Stimulated activated CD4-positive, alpha-beta T cell treated with anti-CD3 and anti-CD28 coated beads, Interleukin-4, amount 100 ng/mL, for 48 hours (primary cell): ENCODE measurements at places on chromosomes 12 and 14.

DNA sequence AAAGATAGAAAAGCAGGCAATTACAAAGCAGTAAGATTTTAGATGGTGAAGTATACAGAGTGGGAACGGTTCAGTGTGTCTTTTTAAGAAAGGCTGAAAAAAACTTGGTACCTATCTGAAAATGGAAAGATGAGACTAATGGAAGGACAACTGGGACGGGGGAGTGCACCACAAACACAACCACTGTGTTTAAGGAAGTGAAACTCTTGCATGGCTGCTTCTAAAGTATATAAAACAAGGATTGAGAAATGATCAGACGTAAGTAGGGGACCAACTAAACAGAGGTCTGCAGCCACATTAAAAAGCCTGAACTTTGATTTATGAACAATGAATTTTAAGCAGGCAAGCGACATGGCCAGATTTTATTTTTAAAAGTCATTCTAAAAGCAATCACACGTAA, 328.6 kb downstream of the MDGA2 start:
- DNase-seq, result no peak

DNA sequence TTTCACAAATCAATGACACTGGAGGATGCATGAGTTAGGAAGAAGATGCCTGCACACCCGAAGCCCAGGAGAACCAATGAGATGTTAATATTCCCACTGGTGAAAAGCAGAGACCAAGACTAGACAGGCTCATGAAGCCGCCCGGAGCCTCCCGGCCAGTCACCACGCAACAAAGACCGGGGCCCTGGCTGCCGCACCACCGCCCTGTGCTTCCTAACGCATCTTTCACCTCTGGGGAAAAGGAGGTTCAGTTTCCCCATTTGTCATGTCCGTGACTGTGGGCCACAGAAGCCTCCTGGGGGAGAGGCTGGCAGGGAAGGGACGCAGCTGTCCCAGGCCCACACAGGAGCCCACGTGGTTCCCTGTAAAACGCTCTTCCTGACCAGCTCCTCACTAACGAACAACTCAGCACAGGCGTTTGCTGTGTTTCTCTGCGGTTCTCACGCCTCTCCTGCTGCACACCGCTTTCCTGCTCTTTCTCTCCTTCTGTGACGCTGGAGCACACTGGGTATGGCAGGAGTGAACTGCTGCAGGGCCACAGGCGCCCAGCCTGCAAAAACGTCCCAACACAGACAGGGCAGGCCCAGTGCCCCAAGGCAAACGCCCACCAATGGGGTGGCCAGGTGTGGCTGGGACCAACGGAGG, 10.8 kb downstream of the RIMBP2 start:
- no peak for DNase-seq

- no peak for DNase-seq
These were observed 107.3 kb upstream of the CCDC196 start for GRCh38 chr14:66378712-66379505.

DNA sequence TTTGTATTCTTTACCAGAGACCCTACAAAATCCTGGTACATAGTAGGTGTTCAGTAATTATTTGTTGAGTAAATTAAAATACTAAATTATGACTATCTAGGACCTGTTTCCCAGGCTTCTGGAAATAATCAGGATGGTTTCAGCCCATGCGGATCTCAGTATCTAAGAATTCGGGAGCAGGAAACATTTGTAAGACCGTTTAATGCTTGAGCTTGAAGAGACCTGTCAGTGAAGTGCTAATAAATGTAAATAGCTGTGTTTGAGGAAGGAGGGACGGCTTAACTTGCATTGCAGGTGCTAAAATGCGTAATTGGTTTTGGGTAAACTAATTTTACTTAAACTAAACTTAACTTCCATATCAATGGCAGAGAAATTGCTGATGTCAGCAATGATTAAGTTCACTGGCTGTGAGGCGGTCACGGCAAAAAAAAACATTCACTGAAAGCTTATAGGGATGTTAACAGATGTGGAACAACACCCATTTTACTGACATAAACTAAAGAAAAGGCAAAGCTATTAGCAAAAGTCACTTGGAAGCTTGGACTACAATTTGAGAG, 28.6 kb upstream of the AEBP2 start:
- no peak for DNase-seq

GRCh38 chr14:50936882-50937281, 7.4 kb downstream of the PYGL start:
- no peak for DNase-seq

DNA sequence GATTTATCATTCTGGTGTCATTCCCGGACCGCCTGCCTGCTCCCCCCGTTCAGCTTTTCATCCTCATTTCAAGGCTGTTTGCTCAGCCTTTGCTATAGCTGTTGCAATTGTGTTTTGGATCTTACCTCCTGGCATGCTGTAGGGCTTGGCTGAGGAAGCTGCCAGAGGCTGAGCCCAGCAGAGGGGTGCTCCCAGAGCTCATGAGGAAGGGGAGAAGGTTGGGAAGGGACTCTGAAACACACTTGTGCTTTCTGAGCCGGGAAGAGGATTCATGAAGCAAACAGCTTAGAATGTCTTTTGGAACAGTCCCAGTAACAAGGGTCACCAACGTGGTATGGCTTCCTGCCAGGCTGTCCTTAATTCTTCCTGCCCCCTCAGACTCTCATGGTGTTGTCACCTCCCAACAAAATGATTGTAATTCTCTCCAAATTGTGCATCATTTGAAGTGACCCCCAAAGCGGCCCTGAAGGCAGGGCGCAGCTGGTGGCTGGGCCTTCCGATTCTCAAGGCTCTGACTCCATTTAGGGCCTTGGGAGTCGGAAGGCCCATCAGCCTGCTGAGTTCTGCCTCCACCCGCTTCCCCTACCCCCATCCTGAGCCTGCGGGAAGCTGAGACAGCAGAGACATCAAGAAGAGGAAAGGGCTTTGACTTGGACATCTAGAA, 111.9 kb upstream of the ARHGAP5 start:
- DNase-seq, result no peak

GRCh38 chr14:37262649-37263048, 64.9 kb downstream of the MIPOL1 start:
- DNase-seq, result no peak

DNA sequence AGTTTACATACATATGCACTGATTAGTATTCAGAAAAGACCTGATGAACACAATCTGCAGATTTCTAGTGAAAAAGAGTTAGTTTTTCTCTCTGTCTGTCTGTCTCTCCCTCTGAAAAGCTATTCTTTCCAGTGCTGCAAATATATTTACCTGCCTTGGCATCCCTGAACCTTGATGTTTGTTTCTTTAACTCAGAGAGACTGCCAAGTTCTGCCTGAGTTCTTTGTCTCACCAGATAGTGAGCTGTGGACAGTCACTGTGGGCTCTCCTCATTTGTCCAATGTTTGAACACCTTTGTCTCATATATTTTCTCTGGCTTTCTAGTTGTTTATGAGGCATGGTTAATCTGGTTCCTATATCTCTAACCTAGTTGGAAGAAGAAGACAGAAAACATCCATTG, 250.4 kb downstream of the SOX5 start:
- DNase-seq, result no peak

GRCh38 chr12:57072661-57073060, 5.9 kb downstream of the NEMP1 start:
- no peak for DNase-seq

DNA sequence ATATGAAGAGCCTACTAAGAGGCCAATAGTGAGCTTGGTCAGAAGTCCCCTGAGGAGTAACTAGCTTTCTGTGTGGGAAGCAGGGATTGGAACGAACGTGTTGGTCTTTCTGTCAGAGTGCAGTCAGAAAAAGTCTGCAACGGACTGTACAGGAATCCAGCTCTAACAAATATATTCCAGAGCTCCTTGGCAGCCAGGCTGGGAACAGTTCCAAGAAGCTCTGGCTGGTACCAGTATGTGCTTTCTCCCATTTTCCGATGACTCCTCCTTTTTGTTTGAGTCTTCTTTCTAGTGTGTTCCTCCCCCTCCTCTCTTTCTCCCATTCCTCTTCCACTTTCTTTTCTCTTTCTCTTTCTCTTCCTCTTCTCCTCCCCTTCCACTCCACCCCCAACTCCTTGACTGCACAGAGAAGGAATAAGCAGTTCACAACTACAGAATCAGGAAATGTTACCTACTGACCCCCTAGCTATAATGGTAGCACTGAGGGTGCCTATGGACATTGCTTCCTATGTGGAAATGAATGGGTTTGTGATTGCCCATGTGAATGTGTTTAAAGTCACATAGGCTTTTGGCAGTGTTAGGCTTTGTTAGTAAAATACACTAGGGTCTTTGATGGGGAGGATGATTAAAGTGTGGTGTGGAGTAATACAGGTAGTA, 59.9 kb downstream of the TTLL5 start:
- DNase-seq, result no peak

- no peak for DNase-seq
These were observed 17.1 kb downstream of the CATSPERB start for GRCh38 chr14:91714805-91715204.

- DNase-seq, result no peak
These were observed 18.9 kb downstream of the TMEM106C start for GRCh38 chr12:47982311-47982710.

DNA sequence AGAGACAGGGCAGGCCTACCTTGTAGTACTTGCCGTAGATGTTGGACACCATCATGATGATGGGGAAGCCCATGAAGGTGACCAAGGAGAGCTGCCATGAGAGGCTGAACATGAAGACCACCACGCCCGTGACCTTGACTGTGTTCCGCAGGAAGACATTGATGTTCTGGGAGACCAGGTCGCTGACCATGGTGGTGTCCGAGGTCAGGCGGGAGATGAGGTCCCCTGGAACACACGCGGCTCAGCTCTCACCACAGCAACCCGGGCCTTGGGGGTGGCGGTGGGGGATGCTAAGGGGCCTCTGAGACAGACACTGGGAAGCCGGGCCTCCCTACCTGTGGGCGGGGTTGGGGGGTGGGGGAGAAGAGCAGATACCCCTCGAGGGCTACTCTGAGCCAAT, 17.7 kb downstream of the ABCB9 start:
- DNase-seq, result no peak

DNA sequence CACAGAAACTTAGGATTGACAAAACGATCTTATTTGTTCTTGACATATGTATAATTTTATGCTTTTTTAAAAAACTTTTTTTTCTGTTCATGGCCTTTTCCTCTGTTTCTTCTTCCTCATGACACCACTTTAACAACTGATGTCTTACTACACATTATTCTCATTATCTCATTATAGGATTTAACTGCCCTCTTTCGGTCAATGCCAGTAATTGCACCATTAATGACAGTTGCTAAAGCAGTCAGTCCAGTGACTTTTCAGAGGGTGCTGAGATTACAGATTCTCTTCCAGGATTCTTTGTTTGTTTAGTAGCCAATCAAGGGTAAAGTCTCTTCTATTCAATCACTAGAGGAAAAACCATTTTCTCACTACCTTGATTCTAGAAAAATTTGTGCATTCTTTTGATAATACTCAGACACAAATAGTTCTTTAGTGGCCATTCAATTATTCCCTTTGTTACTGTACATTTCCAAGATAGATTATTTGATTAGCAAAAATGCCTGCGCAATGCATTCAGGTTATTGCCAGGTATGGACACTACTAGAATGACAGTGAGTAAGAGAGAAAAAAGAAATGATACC, 50.1 kb downstream of the KLRG1 start:
- DNase-seq, result no peak

DNA sequence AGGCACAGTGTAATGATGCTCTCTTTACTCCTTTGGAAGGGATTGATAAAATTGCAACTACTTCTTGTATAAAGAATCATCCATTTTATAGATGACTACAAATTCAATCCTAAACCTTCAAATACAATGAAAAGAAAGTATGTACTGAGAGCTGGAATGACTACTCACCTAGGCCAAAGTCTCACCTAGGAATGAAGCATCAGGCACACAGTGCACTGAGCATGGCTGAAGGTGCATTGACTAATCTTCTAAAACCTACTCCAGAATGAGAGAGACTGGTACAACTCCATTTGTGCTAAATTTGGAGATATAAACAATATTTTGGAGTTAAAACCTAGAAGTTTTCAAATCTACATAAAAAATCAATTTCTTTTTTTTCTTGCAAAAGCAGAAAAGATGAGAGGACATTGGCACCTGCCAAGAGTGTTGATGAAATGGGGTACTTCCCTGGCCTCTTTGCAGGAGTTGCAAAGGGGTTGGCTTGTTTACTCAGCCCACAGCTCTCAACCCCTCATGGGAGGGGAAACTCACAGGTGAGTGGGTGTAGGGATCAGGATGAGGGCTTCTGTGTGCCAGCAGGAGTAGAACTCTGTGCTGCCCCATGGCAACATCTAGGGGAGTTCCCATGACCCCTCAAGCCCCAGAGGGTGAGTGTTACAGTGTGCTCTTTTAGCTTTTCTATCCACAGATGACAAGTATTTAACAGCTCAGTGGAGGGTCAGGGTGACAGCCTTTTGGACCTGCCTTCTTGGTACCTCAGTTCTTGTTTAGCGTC, 31.3 kb downstream of the CLECL1 start:
- no peak for DNase-seq

DNA sequence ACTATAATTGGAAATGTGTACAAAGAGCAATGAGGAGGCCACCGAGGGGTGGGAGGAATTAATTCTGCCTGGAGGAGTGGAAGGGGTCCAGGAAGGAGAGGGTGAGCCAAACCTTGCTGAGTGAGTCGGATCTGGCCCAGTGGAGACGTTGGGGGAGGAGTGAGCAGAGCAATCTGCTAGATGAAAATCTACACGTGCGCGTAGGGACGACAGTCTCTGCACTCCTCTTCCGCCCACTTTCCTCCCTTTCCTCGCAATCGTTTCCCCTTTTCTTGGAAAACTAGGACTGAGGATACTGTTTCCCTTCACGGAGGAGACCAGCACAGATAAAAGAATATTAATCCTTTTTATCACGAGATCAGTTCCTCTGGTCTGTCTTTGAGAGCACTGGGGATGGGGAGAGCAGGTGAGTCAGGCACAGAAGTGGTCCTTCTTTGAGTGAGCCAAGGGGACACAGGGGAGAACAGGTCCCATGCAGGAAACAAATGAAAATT, 2.9 kb upstream of the NAB2 start:
- DNase-seq, result no peak

DNA sequence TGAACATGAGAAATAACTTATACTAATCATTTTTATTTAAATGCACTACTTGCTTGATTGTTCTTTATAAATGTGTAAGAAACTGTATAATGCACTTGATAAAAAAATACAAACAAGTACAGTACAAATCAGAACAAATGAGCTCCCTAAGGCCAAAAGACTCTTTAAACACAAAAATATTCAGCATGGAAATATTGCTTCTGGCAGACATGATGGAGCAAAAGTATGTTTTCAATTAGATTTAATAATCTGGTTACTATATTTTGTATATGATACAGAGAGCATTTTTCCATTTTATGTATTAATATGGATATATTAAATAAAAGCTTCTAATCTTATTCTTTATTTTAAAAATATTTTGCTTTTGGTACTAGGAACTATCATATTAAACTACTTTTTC, 800.2 kb upstream of the LRFN5 start:
- DNase-seq, result no peak

DNA sequence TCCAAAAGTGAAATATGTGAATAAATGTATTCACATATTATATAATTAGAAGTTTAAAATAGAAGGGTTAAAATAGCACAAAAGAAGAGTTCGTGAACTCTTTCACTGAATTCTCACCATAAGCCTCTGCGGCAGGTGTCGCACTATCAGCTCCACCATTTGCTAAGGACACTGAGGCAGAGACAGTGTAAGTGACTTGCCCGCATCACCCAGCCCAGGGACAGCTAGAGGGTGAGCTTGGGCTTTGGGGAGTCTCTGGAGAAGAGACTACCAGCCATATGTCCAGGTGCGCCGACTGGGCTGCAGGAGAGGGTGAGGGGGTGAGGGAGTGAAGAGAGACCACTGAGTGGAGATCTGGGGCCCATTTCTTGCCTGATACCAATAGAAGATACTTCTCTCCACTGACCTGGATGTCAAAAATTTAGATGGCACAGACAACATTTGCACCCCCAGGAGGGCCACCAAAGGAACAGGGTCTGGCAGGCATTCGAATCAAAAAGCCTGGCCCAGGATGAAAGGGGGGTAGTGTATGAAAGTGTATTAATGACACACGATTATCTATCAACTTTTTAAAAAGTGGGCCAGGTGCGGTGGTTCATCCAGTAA, 28.5 kb downstream of the FAIM2 start:
- DNase-seq, result no peak
